GM23338 (cell line): ENCODE measurements at places on chromosomes 5 and 9. TPM values are rescaled to one million over a fixed set of nuclear protein-coding genes. Genes with fewer than 3 reads are reported as not detected.

DNA sequence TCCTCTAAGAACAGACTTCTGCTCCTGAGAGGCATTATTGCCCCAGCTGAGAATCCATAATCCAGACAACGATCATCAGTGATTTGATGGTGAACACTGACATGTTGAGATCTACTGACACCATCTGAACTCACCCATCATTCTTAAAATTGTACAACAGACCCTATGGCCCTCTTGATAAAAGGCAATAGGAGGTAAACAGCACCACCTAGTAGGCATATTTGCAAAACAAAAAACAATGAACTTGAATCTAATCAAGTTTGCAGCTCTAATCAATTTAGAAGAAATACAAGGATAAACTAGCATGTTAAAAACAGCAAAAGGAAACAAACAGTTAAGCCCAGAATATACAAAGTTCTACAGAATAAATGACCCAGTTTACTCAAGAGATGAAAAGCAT lies 89.6 kb downstream of the SFXN1 start:
- H3K27me3 ChIP-seq, result no peaks in the 10 kb centered on the region
- no peak overlapping the region for H3K27ac ChIP-seq
- no peak overlapping the region for H3K4me3 ChIP-seq
- H3K36me3 ChIP-seq, result no peaks in the 10 kb centered on the region; the same call in 1 of the 2 replicates

GRCh38 chr5:120567921-120568320 lies 103.8 kb downstream of the PRR16 start:
- no peak for DNase-seq
- no peak overlapping the region for H3K4me3 ChIP-seq
- no peaks in the 10 kb centered on the region for H3K4me1 ChIP-seq
- no peaks in the 10 kb centered on the region for H3K27me3 ChIP-seq
- H3K27ac ChIP-seq, result no peak overlapping the region
- no peaks in the 10 kb centered on the region for H3K36me3 ChIP-seq

PKD2L2 gene
- polyA plus RNA-seq, result 0.16 TPM in 1 of 2 replicates, not detected in the other

DNA sequence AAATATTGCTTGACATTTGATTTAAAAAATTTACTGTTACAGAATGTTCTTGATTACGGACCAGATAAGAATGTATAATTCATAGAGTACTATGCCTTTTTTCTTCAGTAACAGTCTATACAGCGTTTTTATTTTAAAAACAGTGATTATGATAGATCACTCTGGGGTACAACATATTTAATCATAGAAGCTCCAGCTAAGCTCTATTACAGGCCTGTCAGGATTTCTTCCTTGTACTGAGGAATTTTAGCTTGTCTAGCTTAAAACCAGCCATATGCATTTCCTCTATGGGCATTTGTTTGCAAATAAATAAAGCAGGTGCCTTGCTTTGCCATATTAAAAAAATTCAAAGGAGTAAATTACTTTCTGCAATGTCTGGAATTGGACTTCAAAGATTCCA lies 423.8 kb downstream of the BNC2 start:
- H3K4me3 ChIP-seq, result no peak overlapping the region
- peaks cover 29% of the 10 kb centered on the region for H3K4me1 ChIP-seq
- no peaks in the 10 kb centered on the region for H3K36me3 ChIP-seq
- no peaks in the 10 kb centered on the region for H3K27me3 ChIP-seq
- no peak for DNase-seq
- H3K27ac ChIP-seq, result no peak overlapping the region

PCDHGB5 gene
- polyA plus RNA-seq, result 1.7 and 2.5 TPM in 2 replicates

PCDHB16 gene
- 0.73 and 0.92 TPM in 2 replicates for polyA plus RNA-seq

IFNA17 gene
- not detected in 2 replicates for polyA plus RNA-seq

PCDHGA1 gene
- 0.07 and 0.39 TPM in 2 replicates for polyA plus RNA-seq

DNA sequence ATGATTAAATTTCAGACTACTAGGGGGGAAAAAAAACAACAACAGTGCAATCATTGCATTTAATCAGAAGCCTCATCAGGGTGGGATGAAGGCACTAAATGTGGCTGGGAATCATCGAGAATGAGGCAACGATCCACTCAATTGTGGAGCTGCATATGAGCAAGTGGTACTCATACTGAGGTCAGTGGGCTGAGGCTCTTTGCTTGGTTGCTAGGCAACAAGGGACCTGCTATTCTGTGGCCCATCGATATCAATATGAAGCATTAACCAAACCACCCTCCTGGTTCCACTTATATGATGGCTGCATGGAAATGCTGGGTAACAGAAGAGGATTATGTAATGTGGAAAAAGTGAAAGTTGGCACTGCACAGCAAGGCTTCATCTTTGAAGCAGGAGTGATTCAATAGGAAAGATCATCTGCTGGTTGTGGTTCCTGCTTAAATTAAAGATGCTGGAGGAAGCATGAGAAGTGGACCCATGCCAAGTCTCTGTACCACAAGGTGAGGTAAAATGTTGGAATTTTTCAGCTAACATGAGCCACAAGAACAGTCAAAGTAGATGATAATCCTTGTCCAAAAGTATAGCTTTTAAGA lies 159.8 kb upstream of the HMHB1 start:
- no peaks in the 10 kb centered on the region for H3K36me3 ChIP-seq
- no peak for DNase-seq
- no peaks in the 10 kb centered on the region for H3K4me1 ChIP-seq
- H3K27me3 ChIP-seq, result no peaks in the 10 kb centered on the region
- no peak overlapping the region for H3K27ac ChIP-seq

DNA sequence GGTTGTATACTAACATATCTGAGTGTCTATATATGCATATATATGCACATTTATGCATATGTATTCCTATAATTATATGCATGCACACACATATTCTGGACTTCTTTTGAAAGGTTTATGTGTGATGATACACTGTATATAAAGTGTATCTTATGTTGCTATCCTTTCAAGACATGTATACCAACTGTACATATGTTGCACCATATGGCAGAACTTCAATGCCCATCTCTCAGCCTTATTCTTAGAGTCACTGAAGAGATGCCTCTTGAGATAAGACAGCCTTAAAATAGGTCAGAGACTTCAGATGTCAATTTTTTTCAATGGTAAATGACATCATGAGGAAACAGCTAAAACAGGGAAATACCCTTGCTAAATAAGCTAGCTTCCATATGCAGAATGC lies 461.4 kb downstream of the SPATA31D1 start:
- H3K4me1 ChIP-seq, result no peaks in the 10 kb centered on the region
- no peak overlapping the region for H3K27ac ChIP-seq
- no peak overlapping the region for H3K4me3 ChIP-seq

SLC6A18 gene
- not detected in 2 replicates for polyA plus RNA-seq

GRCh38 chr5:16152601-16153568 lies 26.7 kb downstream of the MARCHF11 start:
- DNase-seq, result peak; percentile 8
- H3K36me3 ChIP-seq, result no peaks in the 10 kb centered on the region
- H3K4me3 ChIP-seq, result no peak overlapping the region
- H3K27ac ChIP-seq, result no peak overlapping the region
- H3K27me3 ChIP-seq, result no peaks in the 10 kb centered on the region

ASS1 gene
- polyA plus RNA-seq, result 65.8 and 72.5 TPM in 2 replicates

- H3K4me3 ChIP-seq, result no peak overlapping the region
- H3K27ac ChIP-seq, result no peak overlapping the region
- no peaks in the 10 kb centered on the region for H3K27me3 ChIP-seq
- DNase-seq, result no peak
- peaks cover 8% of the 10 kb centered on the region; the same call in 1 of the 2 replicates for H3K4me1 ChIP-seq
These were observed 556.1 kb downstream of the CDH9 start for GRCh38 chr5:26482076-26482809.

DNA sequence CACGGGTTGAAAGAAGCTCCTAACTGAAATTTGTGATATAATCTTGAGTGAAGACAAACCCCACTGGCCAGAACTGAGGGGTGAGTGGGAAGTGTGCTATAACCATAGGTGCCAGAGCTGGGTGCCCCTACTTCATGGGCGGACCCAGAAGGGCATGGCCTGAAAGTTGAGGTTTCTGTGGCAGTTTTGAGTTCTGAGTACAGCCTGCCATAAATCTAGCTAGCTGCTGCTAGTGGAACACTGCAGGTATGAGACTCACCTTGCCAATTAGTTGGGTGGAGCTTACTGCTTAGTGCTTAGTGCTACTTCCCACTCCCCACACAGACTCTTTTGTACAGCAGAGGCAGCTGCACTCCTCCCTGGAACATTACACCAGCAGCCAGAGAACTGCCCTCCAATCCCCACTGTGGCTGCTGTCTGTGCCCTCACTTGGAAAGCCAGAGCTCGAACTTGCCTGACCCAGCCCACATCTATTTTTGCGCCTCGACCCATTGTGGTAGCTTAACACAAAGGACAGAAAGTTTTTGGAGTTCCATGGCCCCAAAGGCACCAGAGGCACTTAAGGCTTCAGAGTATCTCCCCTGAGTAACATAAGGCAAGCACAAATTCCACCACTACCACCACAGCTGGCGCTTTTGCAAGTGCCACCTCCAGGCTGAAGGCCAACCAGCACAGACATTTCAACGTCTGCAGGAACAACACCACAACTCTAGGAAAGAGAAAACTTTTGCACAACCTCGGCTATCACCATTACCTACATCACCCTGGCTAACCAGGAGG lies 27.1 kb upstream of the PTGER4 start:
- no peak for DNase-seq
- peaks cover 4% of the 10 kb centered on the region; the same call in 1 of the 2 replicates for H3K4me1 ChIP-seq
- no peak overlapping the region for H3K27ac ChIP-seq
- no peaks in the 10 kb centered on the region for H3K36me3 ChIP-seq

GDNF gene
- 0.13 and 0.21 TPM in 2 replicates for polyA plus RNA-seq
